ELF-1 (cell line): ENCODE measurements at places on chromosomes 2 and 18.
A peak's percentile ranks its signal among the peaks of the same experiment; 100 is the strongest.

DNA sequence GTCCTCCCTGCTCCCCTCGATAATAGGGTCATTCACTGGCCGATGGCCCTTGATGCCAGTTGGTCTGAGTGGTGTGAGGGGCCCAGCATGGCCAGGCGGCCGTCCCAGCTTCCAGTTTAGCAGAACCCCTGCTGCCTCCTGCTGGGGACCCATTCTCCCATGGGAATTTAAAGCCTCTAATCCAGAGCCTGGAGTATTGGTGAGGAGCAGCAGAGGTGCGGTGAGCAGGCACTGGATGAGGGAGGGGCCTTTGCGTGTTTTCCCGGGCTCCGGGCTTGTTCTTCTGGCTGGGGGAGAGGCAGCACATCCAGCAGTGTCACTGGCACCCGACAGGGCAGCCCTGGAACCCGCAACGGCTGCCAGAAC, 17.4 kb downstream of the KCNIP3 start:
- no peak for DNase-seq

DNA sequence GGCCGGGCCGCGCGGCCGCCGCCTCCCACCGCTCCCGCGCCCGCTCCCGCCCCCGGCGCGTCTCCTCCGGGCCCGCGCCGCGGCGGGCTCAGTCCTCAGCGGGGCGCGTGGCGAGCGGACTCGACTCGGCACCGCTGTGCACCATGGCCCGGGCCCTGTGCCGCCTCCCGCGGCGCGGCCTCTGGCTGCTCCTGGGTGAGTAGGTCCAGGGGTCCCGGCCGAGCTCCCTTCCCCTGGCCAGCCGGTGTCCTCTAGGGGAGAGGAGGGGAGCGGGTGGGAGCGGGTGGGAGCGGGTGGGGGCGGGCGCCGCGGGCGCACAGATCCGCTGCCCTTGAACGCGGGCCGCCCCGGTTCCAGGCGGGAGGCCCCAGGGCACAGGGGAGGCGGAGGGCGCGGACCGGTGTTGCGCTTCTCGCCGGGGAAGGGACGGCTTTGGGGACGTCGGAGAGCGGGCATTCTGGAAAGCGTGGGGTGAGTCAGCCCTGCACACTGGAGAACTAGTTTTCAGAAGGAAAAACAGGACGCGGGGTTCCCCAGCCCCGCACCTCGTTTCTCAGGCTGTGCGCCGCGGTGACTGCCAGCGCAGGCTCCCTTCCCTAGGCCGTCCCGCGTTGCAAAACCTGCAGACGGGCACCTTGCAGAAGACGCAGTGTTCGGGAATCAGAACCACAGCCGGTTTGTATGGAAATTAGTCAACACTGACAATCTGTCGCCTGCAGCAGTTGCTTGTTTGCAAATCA, at the start of gene RAMP1:
TSS of gene RAMP1 (plus strand) at position 91 of the 740 bp plus-strand sequence. CDS start at position 144, 53 bp downstream.
- peak; percentile 33 for DNase-seq

DNA sequence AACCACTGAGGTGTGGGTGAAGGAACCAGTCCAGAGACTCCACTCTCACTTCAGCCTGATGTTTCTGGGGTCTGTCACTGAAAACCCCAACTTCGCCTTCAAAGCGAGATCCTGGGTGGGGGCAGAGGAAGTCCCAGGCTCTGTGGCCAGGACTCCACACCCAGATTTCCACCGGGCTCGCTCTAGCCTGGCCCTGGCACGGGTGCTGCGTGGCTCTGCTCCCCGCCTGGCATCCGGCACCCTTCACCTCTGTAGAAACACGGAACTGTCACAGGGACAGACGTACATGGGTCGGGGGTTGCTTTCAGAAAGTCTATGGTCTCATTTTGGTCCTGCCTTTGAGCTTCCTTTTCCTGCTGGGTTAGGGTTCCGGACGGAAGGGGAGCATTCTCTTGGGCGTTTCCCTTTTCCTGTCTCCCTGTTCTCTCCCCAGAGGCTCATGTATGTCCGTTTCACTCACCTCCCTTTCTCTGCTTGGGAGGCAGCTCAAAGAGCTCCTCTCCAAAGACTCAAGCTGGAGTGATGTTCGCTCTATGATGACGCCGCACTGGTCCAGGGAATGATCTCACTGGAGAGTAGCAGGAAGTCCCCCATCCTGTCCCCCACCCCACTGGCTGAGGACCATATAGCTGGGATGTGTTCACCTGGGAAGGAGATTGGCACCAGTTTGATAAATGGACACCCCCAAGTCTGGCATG, 41.5 kb downstream of the ODC1 start:
- no peak for DNase-seq

DNA sequence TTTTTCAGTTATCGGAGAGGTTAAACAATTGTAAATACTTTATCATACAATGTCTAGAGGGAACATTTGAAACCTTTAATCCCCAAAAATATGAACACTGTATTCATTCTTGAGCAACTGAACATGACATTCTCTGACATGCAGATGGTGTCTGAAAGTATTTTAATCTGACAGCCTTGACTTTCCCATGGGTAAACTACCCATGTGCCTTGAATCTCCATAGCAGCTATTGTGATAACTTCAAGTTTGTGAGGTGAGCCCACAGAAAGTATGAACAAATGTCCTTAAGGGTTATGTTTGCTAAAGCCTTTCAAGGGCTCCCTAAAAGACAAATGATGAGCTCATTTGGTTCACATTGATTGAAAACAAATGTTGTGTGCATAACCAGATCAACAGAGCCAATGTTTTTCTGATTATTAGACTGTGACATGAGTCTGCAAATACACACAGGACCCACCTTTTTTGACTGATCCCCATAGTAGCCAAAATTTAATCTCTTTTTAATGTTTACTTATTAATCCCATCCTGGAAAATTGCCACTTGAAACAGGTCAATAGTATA, 1326.0 kb downstream of the LRP1B start:
- no peak for DNase-seq

DNA sequence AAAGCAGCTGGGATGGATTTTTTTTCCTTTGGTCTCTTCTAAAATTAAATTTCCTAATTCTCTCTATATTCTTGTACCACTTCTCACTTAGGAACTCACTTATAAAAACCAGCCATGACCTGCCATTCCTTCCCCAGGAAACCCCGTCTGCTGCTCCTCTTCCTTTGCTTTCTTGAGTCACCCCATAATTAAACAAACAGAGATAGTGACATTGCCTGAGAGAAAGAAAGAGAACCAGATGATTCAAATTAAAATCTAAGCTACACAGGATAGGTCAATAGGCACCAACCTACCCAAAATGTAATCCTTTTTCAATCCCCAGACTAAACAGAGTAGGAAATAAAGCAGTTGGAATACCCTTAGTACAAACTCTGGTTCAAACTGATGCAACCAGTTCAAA, 9.7 kb downstream of the STK39 start:
- DNase-seq: no peak

DNA sequence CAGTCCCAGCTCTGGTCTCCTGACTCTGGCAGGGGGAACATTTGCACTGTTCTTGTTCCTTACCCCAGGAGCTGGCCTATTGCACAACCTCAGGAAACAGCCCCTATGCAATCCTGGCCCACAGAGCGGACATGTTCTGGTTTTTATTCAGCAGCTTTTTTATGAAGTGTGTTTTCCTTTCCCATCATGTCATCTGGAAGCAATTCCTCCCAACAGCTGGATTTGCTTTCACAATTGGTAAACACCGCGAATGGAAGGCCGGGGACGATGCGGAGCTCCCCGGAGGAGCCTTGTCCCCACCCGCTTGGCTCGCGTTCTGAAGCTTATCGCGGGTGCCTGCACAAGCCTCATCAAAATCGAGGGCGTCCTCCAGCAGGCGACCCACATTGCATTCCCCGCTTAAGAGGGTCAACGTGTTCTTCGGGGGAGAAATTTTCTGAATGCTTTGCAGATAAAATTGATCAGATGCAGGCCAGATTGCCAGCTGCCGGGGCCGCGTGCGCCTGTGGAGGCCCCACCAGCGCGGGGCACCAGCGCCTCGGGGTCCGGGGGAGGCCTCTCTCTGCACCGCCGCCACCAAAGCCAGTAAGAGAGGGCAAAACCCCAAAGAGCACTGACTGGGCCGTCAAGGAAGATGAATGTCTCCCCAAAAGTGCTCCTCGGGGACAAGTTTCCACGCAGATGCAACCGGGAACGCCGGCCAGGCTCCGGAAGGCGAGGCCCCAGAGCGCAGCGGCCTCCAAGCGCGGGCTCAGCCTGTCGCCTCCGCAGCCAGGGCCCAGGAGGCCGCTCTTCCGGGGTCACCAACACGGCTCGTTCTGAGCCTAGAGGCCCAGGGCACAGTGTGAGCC, 60.3 kb upstream of the SP3 start:
- peak; percentile 62 for DNase-seq

DNA sequence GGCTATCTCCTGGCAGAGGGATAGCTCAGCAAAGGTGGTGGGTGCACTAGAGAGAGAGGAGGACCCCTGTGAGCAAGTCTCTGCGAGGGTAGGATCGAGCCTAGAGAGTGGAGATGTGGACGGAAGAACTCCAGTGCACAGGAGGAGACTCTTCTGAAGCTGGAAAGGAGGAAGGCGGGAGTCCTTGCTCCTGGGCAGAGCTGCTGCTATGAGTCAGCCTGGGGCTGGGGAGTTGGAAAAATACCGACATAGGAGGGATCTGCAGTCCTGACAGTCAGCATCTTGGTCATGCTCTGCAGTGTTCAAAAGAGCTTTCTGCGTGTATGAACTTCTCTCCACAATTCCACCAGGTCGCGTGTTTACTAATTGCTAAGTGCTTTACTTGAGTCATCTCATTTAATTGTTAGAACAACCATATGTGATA, 233.8 kb downstream of the LDLRAD4 start:
- DNase-seq: peak; percentile 58

DNA sequence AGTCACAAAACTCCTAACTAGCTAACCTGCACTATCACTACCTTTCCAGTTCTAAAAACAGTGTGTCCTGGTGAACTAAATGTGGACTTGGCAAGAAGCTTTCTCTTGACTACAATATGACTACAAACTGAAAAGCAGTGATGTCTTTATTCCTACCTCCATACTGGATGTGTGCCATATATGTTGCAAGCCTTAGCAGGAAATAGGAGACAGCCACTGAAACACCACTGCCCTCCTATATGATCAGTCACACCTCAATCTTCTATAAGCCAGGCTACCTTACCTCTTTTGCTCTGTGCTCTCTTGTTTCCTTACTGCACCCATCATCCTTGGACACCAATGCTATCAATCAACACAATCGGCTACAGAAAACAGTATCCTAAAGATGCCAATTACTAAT, 34.1 kb downstream of the SS18 start:
- DNase-seq: no peak

GRCh38 chr2:44200011-44200410, 31.3 kb downstream of the PPM1B start:
- no peak for DNase-seq

DNA sequence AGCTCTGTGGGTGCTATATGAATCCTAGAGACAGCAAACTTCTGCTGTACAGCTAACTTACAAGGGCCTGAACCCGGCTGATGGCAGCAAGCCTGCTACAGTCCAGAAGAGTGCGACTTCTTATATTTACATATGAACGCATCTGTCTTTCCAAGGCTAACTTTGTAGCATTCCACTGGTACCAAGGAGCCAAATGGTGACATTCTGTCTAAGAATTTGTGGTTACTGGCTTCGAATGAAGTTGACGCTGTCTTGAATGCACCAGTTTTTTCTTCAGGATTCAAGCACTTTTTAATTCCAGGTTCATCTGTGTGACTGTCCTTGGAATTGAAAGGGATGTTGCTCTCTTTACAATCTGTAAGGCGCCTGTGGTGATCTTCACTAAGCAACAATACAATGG, 42.4 kb downstream of the THUMPD2 start:
- no peak for DNase-seq

DNA sequence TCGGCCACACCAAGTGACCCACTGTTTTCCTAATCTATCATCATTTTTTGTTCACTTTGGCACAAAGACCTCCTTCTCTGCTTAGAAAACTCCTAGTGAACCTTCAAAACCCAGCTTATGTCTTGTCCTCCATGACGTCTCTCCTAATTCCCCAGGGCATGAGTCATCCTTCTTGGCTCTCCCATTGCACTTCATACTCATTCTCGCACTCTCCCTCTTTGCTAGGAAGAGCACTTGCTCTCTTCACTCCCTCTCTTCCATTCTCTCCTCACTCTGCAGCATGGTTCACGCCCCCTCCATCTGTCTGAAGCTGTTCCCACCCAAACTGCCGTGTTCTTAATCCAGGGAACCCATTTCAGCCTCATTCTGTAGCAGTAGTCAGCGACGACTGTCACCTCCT, 103.9 kb downstream of the MRO start:
- no peak for DNase-seq
